Left renal cortex interstitium (tissue), 4 donors: ENCODE measurements at places on chromosomes 12 and 14.

GRCh38 chr14:48456051-48456450 is 780.6 kb upstream of the MDGA2 start:
- DNase-seq, result no peak

- DNase-seq, result no peak
Measured at GRCh38 chr14:96191841-96192462, 12.7 kb upstream of the BDKRB2 start.

DNA sequence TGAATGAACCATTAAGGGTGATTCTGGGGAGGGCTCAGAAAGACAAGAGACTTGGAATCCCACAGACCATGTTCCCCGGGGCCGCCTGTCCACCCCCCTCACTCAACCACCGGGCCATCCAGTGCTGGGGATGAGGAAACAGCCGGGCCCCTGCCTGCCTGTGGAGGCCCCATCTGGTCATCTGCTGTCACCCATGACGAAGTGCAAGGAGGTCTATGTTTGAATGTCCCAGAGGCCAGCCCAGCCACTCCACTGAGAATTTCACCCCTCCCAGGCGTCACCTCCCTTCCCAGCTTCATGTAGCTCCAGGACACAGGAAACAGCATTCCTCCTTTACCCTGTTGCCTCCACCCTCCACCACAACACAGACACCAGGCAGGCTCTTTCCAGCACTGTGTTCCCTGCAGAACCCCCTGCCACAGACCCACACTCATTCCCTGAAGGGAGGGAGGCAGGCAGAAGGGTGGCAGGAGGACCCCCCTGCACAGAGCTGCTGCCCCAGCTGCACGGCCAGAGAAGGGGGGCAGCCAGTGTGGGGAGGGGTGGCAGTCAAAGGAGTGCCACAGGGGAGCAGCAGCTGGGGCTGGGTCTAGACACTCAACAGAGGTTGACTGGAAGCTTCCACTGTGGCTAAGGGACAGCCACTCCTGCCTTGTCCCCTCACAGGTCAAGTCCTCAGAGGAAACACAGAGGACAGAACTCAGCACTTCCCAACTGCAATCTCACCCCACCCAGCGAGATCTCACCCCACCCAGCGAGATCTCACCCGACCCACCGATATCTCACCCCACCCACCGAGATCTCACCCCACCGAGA is 50.3 kb upstream of the PPP2R5C start:
- no peak for DNase-seq

DNA sequence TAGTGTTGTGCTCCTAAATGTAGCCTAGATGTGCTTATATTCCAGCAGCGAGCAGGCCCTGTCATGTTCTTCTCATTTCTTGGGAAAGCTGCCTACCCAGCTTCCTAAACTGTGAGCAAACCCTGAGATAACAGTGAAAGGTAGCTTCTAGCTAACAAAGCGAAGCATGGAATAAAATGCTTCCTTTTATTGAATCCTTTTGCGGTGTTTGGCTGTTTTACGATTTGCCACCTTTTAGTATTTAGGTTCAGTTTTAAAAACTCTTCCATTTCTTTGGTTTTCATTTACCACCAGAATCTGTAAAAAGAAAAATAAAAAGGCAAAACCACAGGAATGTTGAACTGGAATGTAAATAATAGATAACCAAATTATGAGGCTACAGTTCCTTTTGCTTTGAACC is 5.0 kb upstream of the PKP2 start:
- DNase-seq, result no peak

GRCh38 chr12:62930546-62931425 is 4.2 kb downstream of the PPM1H start:
- DNase-seq, result no peak
